ENCODE measurements at places on chromosomes 2 and 18. TPM values are rescaled to one million over a fixed set of nuclear protein-coding genes. Genes with fewer than 3 reads are reported as not detected.
A peak's percentile ranks its signal among the peaks of the same experiment; 100 is the strongest.

The KCNG2 gene
- total RNA-seq: not detected

DNA sequence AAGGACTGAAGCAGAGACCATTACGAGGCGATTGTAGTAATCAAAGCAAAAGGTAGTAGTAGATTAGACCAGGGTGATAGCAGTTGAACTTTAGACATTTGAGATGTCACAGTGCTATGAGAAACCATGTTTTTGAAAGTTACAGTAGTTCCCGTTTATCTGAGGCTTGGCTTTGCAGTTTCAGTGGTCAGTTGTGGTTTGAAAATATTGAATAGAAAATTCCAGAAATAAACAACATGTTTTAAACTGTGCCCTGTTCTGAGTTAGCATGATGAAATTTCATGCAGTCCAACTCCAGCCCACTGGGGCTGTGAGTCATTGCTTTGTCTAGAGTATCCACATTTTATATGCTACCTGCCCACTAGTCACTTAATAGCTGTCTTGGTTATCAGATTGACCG is 47.5 kb downstream of the ZNF638 start:
- peak; percentile 37 for DNase-seq

The TUBA4B gene
- total RNA-seq: not detected

The GRHL1 gene
- 6.2 TPM for total RNA-seq

Measured in kidney epithelial cell (primary cell).